ENCODE measurements at places on chromosomes 11 and 22. TPM values are rescaled to one million over a fixed set of nuclear protein-coding genes. Genes with fewer than 3 reads are reported as not detected.
A peak's percentile ranks its signal among the peaks of the same experiment; 100 is the strongest.

TMEM86A gene
- 1.8 TPM for total RNA-seq

RASSF10 gene
- total RNA-seq: not detected

GRCh38 chr11:14270690-14271542 is 88.1 kb downstream of the RRAS2 start:
- peak overlapping the region; percentile 85 for H3K27ac ChIP-seq
- H3K4me3 ChIP-seq: peak overlapping the region; percentile 61
- H3K27me3 ChIP-seq: no peaks in the 10 kb centered on the region
- H3K4me1 ChIP-seq: peaks cover 36% of the 10 kb centered on the region
- peak; percentile 65 for DNase-seq

DNA sequence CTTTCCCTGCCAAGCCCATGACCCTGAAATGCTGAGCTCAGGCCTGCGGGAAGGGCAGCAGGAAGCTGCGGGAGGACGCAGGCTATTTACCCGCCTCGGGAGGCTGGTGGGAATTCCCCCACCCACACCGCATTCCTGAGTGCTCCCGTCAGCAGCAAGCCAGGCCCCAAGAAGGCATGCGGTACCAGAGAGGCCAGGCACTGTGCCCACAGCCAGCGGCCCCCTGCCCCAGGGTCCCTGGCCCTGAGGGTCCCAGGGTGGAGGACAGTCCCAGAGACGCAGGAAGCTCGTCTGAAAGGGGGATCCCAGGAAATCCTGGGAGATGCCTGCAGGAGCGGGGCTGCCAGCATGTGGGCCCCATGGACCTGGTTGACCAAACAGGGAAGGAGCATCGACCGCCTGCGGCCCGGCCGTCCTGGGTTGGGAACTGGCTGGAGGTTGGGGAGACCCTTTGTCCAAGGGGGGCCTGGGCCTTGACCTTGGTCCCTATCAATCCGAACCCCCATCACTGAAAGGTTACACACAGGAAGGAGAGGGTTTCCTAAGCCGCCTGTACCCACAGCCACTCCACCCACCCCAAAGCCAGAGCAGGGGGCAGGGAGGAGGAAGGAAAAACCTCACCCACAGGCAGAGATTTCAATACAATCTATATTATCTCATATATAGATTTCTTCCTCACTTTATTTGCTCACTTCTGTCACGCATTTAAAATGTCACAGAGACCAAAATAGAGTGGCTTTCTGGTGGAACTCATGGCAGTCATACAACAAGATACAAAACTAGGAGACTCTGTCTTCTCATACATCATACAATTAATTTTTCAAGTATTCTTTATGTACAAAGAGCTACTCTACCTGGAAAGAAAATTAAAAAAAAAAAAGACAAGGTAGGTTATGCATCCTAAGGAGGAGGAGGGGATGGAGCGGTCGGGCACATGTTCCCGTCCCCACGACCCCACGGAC is 17.1 kb downstream of the MAFF start:
- H3K36me3 ChIP-seq: peaks cover 20% of the 10 kb centered on the region
- peaks cover 40% of the 10 kb centered on the region for H3K4me1 ChIP-seq
- H3K4me3 ChIP-seq: no peak overlapping the region
- peak overlapping the region; percentile 37 for H3K27ac ChIP-seq

DNA sequence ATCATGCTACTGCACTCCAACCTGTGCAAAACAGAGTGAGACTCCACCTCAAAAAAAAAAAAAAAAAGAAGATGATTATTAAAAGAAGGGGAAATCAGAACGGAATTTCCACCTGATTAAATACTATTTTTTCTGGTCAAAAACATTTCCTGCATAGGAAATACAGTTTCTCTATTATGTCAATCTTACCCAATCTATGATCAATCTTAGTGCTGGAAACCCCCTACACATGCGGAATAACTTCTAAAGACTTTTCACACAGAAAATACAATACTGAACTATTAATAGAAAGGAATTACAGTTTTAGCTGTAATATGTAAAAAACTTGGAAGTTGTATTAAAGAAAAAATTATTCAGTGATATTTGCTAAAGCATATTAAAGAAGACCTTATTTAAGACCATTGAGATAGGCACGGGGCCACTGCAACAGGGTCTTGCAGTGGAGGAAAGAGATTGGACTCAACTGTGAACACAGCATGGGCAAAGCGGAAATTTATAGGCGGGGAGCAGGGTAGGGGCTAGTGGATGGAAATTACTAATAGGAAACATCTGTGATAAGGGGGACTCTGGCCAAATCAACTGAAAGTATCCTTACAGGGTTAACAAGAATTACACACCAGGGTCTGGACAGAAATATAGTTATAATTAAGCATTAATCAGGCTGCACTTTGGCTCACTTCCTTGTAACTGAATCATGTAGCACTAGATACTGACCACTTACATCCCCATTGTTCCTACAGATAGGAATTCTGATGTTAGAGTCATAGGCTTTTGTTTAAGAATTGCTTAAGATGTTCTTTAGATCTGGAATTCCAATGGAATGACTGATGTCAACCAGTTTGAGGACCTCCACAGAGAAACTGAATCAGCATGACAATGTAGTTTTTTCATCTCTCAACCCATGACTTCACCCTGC is 411.5 kb upstream of the DDI1 start:
- H3K4me1 ChIP-seq: no peaks in the 10 kb centered on the region
- peaks cover 2% of the 10 kb centered on the region for H3K27me3 ChIP-seq
- DNase-seq: no peak
- no peak overlapping the region for H3K27ac ChIP-seq
- H3K36me3 ChIP-seq: no peaks in the 10 kb centered on the region

DNA sequence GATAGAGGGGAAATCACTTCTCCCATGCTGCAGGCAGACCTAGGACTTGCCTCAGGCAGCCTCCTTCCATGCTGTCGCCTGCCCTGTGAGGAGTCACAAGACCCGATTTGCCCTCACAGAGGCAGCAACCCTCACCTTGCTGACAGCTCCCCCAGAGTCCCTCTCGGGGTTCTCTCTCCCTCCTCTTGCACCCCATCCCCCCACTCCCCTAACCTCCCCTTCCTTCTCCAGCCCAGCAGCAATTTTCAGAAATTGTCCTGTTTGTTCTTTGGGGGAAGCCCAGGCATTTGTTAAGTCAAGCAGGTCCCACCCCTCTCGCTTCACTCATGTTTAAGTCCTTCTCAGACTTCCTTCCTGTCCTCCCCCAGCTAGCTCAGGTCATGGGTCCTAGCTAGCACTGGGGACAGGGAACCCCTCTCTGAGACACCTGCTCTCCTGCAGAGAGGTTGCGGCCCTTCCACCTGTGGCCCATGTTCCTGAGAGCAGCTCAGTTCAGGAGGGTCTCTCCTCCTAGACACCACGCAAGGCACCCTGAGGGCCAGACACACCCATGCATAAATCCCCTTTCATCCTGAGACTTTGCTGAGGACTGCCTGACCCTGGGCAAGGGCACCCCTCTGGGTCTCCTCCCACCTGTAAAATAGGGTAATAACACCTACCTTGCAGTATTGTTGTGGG is 6.3 kb upstream of the FXYD2 start:
- DNase-seq: peak; percentile 16
- H3K27me3 ChIP-seq: no peaks in the 10 kb centered on the region
- peak overlapping the region; percentile 14 for H3K27ac ChIP-seq
- H3K4me3 ChIP-seq: no peak overlapping the region
- peaks cover 41% of the 10 kb centered on the region for H3K4me1 ChIP-seq

- peaks cover 35% of the 10 kb centered on the region for H3K4me1 ChIP-seq
- H3K36me3 ChIP-seq: no peaks in the 10 kb centered on the region
Measured at GRCh38 chr11:32435942-32436750, 807 bp upstream of the WT1 start.

DNA sequence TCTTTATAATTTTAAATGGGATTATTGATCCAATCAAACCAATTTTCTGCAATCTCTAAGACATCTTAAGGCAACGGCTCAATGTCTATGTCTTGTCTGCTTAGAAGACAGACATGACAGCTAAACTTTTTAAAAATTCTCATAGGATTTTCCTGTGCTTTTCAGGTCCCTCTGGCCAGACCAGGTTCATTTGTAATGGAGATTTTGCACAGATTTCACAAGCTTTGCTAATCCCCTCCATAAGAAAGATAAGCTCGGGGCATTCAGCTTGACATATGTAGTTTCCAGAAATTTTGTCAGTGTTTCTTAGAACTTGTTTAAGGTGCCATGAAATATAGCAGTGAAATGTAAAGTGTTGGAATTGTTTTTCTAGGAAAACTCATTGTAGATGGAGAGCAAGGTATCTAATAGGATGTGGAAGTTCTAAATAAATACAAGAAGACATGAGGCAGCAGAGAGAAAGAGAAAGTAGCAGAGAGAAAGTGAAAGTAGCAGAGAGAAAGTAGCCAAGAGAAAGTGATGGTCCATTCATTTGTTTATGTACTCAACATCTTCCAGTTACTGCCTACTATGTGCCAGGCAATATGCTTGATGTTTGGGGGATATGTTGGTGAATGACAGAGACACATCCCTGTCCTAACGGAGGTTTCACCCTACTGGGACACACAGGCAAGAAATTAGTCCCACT is 219.1 kb upstream of the ARHGAP42 start:
- DNase-seq: no peak

DNA sequence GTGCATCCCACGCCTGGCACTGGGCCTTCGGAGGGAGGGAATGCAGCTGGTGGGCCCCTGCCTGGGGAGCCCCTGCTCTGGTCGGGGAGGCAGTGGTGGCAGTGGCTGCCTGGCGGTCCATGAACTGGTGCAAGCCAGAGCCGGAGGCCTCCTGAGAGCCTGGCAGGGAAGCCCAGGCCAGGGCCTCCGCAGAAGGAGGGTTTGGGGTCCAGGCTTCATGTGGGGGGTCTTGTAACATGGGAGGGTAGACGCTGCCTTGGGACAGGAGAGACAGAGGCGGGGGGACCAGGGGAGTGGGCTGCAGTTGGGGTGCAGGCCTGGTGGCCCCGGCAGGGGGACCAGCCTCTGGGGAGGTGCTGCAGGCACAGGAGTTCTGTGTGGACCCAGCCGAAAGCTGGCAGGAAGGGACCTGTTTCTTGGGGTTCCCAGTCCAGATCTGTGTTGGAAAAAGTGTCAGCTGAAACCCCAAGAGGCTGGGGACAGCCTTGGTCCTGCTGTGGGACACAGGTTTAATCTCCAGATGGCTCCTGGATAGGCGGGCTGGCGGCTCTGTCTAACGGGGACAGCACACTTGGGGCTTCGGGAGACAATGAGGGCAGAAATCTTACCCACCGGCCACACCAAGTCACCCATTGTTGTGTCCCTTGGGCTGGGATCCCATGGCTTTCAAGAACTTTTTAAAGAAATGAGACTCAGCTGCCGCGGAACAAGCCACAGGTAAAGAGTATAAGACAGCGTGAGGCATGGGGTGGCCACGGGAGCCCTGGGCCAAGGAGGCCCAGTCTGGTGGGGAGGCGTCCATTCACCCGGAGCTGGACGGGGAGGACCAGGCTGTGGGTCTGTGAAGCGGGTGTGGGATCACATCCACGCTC is 73.5 kb downstream of the KCNQ1 start:
- no peaks in the 10 kb centered on the region for H3K36me3 ChIP-seq
- H3K27ac ChIP-seq: no peak overlapping the region
- no peaks in the 10 kb centered on the region for H3K4me1 ChIP-seq
- DNase-seq: peak; percentile 14

DNA sequence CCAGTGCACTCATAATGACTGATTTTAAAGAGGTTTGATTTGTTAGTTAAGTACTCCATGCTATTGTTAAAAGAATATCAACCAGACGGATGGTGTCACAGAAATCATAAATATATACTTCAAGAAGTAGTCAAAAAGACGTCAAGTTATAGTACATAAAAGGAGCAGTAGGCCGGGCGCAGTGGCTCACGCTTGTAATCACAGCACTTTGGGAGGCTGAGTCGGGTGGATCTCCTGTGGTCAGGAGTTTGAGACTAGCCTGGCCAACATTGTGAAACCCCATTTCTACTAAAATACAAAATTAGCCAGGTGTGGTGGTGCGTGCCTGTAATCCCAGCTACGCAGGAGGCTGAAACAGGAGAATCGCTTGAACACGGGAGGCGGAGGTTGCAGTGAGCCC is 721.7 kb downstream of the JRKL start:
- DNase-seq: no peak
- no peak overlapping the region for H3K27ac ChIP-seq
- no peaks in the 10 kb centered on the region for H3K4me1 ChIP-seq
- H3K27me3 ChIP-seq: no peaks in the 10 kb centered on the region
- no peak overlapping the region for H3K4me3 ChIP-seq

- DNase-seq: no peak
- peaks cover 5% of the 10 kb centered on the region for H3K4me1 ChIP-seq
- no peaks in the 10 kb centered on the region for H3K27me3 ChIP-seq
- no peak overlapping the region for H3K4me3 ChIP-seq
Measured at GRCh38 chr11:94639901-94640721, 72.9 kb downstream of the PIWIL4 start.

- H3K36me3 ChIP-seq: no peaks in the 10 kb centered on the region
- peaks cover 22% of the 10 kb centered on the region for H3K27me3 ChIP-seq
- H3K4me1 ChIP-seq: peaks cover 5% of the 10 kb centered on the region
- no peak for DNase-seq
Measured at GRCh38 chr11:11841116-11841722, 553 bp upstream of the USP47 start.

GRCh38 chr22:25447686-25448434 is 116.6 kb upstream of the GRK3 start:
- H3K27ac ChIP-seq: peak overlapping the region; percentile 77
- peak; percentile 93 for DNase-seq
- H3K4me1 ChIP-seq: peaks cover 44% of the 10 kb centered on the region
- no peaks in the 10 kb centered on the region for H3K27me3 ChIP-seq
- H3K4me3 ChIP-seq: peak overlapping the region; percentile 88

- H3K27me3 ChIP-seq: no peaks in the 10 kb centered on the region
- peaks cover 3% of the 10 kb centered on the region for H3K4me1 ChIP-seq
- no peak overlapping the region for H3K27ac ChIP-seq
- DNase-seq: no peak
- H3K36me3 ChIP-seq: peaks cover 56% of the 10 kb centered on the region
Measured at GRCh38 chr11:14454861-14455632, 44.6 kb downstream of the COPB1 start.

GRCh38 chr22:24440718-24441405 is 13.5 kb downstream of the ADORA2A start:
- DNase-seq: no peak
- H3K4me3 ChIP-seq: no peak overlapping the region
- peaks cover 30% of the 10 kb centered on the region for H3K4me1 ChIP-seq
- H3K27ac ChIP-seq: no peak overlapping the region
- H3K36me3 ChIP-seq: peaks cover 20% of the 10 kb centered on the region

GRCh38 chr22:38864361-38865191 is 7.4 kb downstream of the CBX6 start:
- H3K36me3 ChIP-seq: peaks cover 29% of the 10 kb centered on the region
- H3K27me3 ChIP-seq: no peaks in the 10 kb centered on the region
- no peak overlapping the region for H3K27ac ChIP-seq
- peaks cover 16% of the 10 kb centered on the region for H3K4me1 ChIP-seq

- peaks cover 49% of the 10 kb centered on the region for H3K4me1 ChIP-seq
- H3K27me3 ChIP-seq: peaks cover 2% of the 10 kb centered on the region
- peak overlapping the region; percentile 100 for H3K27ac ChIP-seq
Measured at GRCh38 chr11:3853899-3854659, 1.4 kb upstream of the STIM1 start.

DNA sequence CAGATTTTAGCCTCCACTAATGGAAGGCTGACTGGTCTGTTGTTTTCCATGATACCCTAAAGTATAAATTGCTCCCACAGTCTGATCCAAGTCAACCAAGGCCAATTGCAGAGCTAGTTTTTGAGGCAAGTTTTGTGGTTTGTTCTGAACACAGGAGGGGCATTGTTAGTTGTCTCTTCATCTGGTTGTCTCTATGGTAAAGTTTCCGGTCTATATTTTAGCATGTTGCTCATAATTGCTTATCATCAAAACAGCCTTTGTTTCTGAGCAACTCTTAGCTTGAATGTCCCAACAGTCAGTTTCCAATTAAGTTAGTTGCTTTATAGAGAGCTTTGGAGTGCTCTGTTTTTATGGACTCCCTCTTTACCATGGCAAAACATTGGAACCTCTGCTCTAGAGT is 217.6 kb upstream of the CARD18 start:
- H3K27ac ChIP-seq: no peak overlapping the region
- no peaks in the 10 kb centered on the region for H3K4me1 ChIP-seq
- H3K27me3 ChIP-seq: no peaks in the 10 kb centered on the region
- H3K36me3 ChIP-seq: no peaks in the 10 kb centered on the region
